Astrocyte of the spinal cord (primary cell): ENCODE measurements at places on chromosomes 7 and 10.

DNA sequence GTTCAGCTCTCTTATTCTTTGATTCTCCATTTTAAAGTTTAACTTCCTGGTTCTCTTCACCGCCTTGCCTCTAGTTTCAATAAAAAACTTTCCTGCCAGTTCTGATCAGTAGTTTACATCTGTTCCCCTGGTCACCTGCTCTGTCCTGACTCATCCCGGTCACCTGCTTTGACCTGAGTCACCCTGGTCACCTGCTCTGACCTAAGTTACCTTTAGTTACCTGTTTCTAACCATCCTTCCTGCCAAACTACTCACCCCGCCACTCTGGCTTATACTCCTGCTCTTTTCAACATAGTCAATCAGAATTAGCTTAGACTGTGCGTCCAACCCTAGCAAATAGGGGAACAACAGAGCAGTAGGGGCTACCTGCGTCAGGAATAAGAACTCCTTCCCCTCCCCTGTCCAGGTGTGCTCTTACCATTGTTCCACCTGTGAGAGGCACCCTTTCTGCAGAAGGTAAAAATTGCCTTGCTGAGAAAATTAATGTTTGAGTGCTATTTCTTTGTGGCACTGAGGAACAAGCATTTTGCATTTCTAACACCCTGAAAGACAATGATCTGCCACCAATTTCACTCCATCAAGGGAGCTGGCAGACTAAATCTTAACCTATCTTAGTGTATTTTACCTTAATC is 263.6 kb downstream of the DOCK4 start:
- DNase-seq: no peak

DNA sequence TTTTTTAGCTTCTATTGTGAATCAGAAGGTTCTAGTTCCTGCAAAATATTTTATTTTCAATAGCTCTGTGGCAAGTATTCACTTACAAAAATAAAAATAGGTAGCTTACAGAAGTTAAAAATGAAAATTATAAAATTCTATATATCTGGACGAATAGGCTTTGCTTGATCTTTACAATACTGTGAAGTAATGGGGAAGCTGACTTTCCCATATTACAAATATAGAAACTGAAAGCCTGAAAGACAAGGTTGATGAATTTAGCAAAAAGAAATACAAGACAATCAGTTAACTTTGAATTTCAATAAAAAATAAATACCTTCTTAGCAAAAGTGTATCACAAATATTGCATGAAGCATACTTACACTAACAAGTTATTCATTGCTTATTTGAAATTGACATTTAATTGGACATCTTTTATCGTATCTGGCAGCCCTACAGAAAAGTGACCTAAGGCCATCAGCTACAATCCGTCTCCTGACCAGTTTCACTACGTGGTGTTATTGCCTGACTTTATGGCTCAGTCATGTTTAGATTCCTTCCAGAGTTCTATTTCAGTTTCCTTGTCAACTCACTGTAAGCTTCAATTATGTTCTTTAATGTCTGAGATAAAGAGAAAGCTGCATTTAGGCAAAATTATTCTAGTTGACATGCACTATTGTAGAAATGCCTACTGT is 310.5 kb upstream of the HGF start:
- DNase-seq: no peak

GRCh38 chr7:148804343-148805235 is 79.5 kb downstream of the EZH2 start:
- no peak for DNase-seq

- DNase-seq: no peak
Measured at GRCh38 chr7:154167807-154168206, 115.6 kb downstream of the DPP6 start.

- no peak for DNase-seq
Measured at GRCh38 chr7:142881586-142882337, 3.8 kb downstream of the TRPV6 start.

DNA sequence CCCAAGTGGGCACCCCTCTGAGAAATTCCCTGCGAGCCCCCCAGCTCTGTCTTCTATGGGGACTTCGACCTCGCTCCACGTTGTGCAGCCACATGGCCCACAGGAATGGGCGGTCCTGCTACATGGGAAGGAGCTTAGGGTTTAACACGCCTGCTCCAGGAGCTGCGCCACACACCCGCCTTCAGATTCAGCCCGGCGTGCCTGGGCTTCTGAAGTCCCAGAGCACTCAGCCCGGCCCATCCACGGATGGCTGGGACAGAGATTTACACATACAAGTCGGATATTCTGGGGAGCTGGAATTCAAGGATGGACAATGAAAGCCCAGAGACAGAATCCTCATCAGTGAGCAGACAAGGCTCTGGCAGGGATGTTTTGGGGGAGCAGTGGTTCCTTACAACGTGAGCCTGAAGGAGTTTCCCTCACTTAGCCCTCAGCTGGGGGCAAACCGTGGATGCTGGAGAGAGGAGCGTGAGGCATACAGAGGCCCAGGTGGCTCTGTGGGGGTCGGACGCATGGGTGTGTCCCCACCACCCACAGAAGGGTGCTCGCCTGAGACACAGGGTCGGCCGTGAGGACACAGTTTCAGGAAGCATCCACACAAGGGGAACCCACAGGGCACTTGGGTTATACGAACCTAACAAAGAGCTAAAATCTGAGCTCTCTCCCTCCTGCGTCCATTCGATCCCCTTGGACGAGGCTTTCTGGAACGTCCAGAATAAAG is 372.9 kb downstream of the DNAJB6 start:
- DNase-seq: no peak

- DNase-seq: no peak
Measured at GRCh38 chr7:157819455-157819807, 482.6 kb downstream of the DNAJB6 start.

DNA sequence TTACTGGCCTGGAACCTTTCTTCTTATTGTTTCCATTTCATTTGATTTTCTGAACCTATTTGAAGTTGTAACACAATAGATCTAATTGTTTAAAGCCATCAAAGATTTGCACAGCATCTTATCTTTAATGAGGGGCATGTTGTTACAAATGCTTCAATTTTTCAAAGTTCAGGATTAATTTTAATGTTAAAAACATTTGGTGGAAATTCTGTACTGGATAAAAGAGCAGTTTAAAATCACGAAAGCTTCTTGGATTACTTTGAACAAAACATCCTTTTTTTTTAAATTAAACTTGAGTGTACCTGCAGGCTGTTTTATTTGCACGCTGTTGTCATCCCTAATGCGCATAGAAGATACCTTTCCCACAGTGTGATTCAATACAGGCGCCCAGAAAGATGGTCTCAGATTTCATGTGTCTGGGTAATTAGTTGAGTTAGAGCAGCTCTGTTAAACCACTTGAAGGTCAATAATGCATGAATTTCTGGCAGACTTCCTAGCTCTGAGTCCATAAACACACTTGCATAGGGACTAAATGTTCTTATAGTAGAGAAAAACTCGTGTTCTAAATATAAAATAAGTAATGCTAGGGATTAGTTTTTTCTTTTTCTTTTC is 29.3 kb upstream of the DDX50 start:
- peak; percentile 96 for DNase-seq

GRCh38 chr10:47225219-47225927 is 74.6 kb upstream of the GDF10 start:
- DNase-seq: no peak

- DNase-seq: no peak
Measured at GRCh38 chr7:148290538-148290937, 300.0 kb upstream of the C7orf33 start.

DNA sequence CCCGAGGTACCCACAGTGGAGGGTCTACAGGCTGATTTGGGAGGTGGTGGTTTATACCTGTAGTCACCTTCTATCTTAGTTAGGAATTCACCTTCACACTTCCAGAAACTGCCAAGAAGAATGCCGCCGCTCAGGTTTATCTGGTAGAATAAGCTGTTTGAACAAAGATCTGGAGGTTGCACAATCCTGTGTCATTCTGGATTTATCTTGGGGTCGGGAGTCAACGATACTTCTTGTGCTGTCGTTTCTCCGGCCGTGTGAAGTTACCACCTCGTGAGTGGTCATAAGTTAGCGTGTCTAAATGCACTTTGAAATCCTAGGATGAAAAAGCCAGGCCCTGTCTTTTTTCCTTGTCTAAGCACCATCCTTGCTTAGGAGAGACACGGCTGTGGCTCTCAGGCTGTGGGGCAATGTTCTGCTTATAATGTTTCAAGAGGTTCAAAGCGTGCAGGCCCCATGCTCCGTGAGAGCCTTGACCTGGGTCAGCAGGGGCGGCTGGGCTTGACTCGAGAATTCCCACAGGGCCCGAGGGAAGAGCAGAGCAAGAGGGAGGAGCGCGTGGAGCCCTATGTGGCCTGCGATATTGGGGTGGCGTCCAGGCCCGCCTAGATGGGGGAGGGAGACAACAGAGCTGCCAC is 35.5 kb downstream of the GRIFIN start:
- DNase-seq: no peak

- peak; percentile 32 for DNase-seq
Measured at GRCh38 chr7:35905555-35905954, 104.7 kb downstream of the SEPTIN7 start.

GRCh38 chr10:115976342-115976741 is 296.7 kb downstream of the GFRA1 start:
- DNase-seq: no peak

GRCh38 chr7:1572111-1572822 is 2.4 kb upstream of the PSMG3 start:
- DNase-seq: no peak

DNA sequence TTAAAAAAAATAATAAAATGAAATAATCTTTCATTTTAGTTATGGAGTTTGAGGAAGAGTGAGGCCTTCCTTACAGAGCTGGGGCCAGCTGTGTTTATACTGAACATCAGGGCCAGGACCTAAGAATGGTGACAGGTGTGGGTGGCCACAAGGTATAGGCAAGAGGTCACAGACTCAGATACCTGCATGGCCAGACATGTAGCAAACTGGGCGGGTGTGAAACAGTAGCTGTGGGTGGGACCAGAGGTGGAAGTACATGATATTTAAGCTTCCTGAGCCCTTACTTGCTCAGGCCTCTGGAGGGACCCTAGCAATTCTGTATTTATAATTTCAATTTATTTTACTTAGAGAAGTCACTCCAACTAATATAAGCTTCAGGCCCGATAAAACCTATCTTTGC is 27.7 kb upstream of the CAMK1D start:
- no peak for DNase-seq

- no peak for DNase-seq
Measured at GRCh38 chr7:31775556-31775955, 88.5 kb downstream of the PPP1R17 start.

- no peak for DNase-seq
Measured at GRCh38 chr10:14740684-14741247, 33.9 kb downstream of the FAM107B start.

GRCh38 chr7:142519079-142520078 is 229.9 kb upstream of the PRSS1 start:
- no peak for DNase-seq

- peak; percentile 76 for DNase-seq
Measured at GRCh38 chr10:102673819-102674511, 29.7 kb downstream of the TRIM8 start.

DNA sequence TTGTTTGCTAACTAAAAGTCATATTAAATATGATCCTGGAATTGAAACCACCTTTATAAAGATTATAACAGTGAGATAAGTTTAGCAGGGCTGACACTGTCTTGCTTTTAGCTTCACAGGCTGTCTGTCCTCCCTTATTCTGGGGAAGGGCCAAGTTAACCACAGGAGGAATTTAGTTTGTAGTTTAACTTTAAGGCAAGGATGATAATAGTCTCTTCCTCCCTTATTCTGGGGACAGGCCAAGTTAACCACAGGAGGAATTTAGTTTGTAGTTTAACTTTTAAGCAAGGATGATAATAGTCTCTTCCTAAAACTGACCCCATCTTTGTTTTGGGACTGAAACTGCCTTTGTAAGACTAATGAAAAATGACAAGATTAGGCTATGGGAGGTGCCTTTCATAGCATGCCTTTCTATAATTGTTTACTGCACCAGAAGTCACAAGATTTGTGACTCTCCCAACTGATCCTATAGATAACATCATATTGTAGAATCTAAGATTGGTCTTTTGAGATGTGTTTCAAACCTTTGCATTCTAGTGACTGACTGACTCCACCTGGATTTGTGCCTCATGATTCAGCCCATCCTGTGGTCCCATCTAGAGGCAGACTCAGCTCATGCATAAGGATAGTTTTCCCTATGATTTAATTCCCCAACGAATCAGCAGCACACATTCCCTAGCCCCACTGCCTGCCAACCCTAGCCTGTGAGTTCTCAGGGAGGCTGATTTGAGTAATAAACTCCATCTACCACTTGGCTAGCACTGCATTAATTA is 212.0 kb downstream of the MAGI2 start:
- peak; percentile 67 for DNase-seq

- DNase-seq: no peak
Measured at GRCh38 chr10:129533281-129533680, 66.2 kb downstream of the MGMT start.

- no peak for DNase-seq
Measured at GRCh38 chr10:125799451-125800182, 23.4 kb downstream of the UROS start.

DNA sequence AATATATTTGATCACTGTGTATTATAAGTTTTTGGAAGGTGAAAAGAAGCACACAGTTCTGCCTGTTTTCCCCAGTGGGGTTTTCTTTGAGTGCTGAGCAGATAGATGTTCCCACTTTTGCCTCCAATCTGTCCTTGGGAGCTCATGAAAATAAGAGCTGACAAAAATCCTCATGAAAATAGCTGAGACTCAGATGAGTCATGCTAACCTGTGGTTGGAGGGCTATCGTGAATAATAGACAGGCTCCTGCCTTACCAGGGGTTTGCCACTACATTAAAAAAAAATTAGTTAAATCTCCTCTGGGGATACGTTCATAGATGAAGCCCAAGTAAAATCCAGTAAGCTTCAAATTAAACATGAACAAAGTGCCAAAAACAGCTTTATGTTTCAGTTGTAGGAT is 10.9 kb upstream of the AOAH start:
- peak; percentile 52 for DNase-seq

DNA sequence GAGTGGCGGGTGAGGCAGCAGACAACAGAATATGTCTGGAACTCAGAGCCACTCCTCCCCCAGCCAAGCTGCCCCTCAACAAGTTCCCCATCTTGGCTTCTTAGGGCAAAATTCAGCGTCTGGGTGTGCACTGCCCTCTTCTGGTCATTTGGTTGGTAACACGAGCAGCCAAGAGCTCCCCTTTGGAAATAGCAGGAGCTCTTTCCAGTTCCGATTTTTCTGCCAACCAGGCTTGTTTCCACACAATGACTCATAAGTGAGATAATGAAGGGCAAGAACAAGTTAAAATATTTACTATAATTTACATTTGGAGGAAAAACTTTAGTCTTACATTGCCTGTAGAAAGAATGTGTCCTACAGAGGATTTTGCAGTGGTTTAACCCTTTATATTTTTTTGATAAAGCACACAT is 70.5 kb downstream of the ADCYAP1R1 start:
- peak; percentile 85 for DNase-seq

GRCh38 chr10:71856619-71857018 is 5.6 kb upstream of the PSAP start:
- no peak for DNase-seq

DNA sequence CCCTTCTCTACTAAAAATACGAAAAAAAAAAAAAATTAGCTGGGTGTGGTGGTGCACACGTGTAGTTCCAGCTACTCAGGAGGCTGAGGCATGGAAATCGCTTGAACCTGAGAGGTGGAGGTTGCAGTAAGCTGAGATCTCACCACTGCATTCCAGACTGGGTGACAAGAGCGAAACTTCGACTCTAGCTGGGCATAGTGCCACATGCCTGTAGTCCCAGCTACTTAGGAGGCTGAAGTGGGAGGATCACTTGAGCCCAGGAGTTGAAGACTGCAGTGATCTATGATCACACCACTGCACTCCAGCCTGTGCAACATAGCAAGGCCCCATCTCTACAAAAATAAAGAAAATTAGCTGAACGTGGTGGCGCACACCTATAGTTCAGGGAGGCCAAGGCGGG is 1.2 kb upstream of the SPACDR start:
- no peak for DNase-seq
